Activated naive CD4-positive, alpha-beta T cell (primary cell): ENCODE measurements at places on chromosomes 2 and 18.

DNA sequence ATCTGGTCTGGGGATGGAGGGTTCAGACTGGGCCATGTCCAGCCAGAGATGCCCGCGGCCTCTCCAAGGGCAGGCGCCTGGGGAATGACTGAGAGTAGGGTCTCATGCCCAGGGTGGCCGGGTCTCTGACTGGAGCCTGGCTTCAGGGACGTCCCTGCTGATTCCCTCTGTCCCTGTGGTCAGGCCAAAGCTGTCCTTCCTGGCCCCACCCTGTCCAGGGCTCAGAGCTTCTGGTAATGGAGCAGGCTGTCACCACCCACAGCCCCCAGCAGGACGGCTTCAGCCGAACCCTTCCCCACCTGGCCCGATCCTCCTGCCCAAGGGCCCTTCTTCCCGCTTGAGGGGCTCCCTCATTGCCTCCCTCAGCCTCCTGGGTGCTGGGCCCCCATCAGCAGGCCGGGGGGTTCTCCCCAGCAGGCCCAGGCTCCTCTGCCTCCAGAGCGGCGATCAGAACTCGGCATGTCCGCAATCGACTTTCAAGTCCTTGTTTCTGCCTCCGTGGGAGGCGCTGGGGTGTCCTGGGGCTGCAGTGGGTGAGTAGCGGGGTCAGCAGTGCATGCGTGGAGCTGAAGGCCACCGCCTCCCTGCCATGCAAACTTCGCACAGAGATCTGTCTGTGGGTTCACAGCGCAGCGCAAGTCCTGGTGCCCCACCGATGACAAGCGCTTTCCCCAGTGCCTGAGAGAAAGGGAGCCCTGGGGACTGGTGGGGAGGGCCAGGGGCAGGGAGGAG is 18.3 kb downstream of the RAMP1 start:
- no peak for DNase-seq

GRCh38 chr2:128371648-128372345 is 53.1 kb upstream of the HS6ST1 start:
- DNase-seq = no peak

- no peak for DNase-seq
These were observed 77.0 kb downstream of the MBD2 start for GRCh38 chr18:54147439-54147838.

DNA sequence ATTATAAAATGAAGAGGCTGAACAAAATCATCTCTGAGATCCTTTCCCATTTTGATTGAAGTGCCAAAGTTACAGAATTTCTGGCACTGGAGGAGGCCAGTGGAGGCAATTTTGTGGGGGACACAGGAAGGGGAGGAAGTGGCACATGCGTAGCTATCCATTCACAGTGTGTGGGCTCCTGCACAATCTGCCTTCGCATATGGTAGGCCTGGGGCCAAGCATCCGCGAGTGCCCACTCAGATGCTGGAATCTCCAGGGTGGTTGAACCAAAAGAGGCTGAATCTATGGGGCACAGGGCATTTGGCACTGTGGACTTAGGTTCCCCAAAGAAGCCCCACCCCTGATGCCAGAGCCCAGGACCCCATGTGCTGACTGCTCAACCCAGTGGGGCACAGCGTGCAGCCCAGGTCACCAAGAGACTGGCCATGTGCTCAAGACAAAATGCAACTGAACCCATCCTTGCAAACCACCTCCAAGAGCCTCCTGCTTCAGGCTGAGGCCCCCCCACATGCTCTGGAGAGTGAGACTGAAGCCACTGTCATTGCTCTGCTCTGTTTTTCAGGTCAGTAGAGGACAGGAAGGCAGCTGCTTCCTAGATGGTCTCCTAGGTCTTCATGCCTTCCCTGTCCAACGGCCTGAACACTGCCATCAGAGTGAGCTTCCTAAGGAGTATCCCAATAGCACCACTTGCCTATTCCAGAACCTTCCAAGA is 28.5 kb downstream of the ST8SIA5 start:
- no peak for DNase-seq

GRCh38 chr2:143588746-143589145 is 459.5 kb downstream of the ARHGAP15 start:
- no peak for DNase-seq

DNA sequence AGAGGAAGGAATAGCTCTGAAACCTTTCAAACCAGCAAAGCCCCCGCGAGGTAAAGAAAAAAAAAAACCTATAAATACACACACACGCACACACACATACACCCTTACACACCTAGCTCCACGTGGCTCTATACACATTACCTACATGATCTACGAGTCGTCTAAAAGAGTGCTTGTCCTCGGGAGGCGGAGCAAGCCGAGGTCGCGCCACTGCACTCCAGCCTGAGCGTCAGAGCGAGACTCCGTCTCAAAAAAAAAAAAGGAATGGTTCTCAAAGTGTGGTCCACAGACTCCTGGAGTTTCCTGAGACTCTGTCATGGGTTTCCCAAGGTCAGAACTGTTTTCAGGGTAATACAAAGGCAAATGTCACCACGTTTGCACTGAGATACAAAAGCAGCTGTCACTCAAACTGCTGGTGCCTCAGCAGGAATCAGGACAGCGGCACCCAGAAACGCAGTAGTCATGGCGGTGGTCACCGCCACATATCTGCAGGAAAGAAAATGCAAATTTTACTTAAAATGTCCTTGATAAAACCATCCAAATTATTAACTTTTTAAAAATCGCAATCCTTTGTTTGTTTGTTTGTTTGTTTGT is 130.0 kb upstream of the GPC1 start:
- DNase-seq = no peak

DNA sequence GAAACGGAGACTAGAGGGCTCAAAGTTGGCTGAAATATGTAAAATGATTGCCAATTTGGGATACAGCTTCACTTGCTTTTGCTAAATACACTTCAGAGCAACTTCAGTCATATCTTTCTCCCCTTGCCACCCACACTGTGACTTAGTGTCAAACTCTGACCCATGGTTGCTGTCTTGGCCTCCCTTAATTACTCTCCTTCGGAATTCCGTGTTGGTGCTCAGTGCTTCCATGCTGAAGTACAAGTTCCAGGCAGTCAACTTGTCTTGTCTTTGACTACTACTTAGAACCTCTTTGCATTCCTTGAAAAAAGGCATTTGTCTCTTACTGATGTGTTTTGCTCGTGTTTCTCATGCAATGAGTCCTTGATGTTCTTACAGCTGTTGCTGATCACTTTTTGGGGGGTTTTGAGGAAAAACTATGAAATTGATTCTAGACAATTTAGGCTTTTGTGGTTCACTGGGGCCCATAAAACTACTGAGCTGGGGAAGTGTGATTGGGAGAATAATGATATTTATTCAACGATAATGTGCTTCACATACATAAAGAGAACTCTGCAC is 146.0 kb downstream of the UBE2E3 start:
- DNase-seq = no peak

DNA sequence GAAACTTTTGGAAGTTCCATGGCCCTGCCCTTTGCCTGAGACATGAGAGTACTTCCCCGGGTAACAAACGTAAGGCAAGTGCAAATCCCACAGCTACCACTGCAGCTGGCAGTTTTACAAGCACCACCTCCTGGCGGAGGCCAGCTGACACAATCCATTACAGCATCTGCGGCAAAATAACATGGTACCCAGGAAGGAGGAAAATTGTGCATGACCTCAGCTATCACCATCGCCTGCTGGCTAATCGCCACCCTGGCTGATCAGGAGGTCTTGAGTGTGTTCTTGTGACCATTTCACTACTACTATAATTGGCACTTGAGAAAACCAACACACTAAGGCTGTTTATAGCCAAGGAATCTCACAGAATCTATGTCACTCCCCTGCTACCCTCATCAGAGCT is 71.7 kb upstream of the SERPINE2 start:
- DNase-seq = no peak

DNA sequence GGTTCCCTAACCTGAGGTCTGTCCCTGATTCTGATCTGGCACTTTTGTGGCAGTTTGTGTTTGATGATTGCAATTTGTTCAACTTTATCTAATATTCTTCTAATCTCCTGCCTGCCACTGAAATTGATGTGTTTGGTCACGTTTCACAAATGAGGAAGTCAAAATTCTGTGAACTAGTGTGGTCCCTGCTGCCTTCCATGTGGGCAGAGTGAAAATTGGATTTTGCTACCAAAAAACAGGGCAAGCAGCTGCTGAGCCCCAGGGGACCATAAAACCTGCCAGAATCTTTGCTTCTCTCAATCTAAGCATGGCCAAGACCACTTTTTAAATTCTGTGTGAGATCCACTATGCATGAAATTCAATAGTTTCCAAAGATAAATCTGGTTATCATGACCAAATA is 195.5 kb upstream of the CYRIA start:
- DNase-seq = no peak

DNA sequence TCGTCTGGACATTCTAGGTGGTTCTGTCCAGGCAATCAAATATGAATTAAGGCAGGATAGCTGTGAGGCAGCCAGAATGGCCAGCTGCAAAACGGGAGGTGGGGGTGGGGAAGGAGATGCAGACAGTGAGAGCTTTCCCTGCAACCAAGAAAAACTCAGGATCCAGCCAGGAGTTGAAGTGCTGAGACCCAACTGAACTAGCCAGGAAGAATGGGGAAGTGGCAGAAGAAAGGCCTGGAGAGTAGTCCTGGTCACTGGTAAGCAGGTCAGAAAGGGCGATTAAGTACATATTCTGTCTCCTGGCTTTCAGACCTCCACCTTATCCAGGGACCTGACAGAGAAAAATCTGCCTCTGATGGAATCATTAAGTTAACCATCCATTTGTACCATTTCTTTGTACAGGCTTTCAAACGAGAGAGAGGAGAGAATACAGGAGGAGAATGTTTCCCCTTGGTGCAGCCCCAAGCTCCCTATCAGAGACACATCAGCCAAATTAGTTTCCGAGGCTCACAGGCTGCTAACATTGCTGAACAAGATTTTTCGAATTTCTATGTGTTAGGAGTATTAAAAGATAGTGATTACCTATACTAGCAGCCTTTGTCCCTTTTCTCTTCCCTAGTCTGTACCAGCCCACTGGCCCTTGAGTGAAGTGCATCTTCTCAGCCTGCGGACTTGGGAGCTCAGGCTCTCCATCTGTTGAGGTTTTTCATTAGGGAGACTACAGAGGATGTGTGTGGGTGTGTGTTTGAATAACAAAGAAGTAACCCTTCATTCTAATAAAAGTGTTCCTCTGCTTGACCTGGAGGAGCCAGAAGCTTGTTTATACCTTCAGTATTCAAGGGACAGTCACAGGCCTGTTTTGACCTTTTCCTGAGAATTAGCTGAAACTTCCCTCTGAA is 12.5 kb upstream of the HOXD1 start:
- no peak for DNase-seq

GRCh38 chr2:85655961-85656417 is 12.0 kb downstream of the SFTPB start:
- no peak for DNase-seq

GRCh38 chr18:44793194-44793593 is 112.5 kb downstream of the SETBP1 start:
- DNase-seq = no peak

- DNase-seq = no peak
These were observed 25.7 kb upstream of the PLA2R1 start for GRCh38 chr2:160087854-160088745.

GRCh38 chr2:49827366-49827765 is 673.1 kb upstream of the FSHR start:
- no peak for DNase-seq

GRCh38 chr2:226414335-226414734 is 385.3 kb downstream of the IRS1 start:
- no peak for DNase-seq

DNA sequence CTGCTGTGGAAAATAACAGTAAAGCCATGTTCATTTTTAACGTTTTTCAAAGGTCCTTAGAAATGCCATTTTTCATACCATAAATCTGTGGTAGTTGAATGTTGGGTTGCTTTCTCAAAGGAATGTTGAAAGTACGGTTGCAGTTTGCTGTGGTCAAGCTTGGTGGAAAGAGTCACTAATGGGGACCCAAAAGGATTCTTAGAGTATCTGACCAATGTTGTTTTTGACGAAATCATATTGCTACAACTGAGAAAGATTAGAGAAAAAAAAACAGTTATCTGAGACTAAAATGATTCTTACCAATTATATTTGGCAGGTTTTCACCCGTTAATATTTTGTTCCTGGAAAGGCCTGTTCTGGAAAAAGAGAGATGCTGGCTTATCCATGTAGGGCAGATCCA is 439.5 kb upstream of the ETAA1 start:
- DNase-seq = no peak

GRCh38 chr18:13183359-13183758 is 35.2 kb upstream of the LDLRAD4 start:
- DNase-seq = no peak

DNA sequence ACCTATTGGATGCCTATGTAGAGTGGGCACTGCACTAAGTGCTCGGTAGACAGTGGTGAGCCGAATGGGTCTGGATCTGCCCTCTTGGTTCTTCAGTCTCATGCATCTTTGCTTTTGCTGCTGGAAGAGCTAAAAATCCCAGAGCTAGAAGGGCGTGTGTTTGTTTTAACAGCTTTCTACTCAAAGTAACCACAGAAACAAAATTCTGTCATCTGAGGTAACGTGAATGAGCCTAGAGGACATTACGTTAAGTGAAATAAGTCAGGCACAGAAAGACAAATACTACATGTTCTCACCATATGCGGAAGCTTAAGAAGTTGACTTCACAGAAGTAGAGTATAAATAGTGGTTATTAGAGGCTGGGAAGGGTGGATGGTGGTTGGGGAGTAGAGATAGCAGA is 119.8 kb downstream of the PLB1 start:
- DNase-seq = no peak

DNA sequence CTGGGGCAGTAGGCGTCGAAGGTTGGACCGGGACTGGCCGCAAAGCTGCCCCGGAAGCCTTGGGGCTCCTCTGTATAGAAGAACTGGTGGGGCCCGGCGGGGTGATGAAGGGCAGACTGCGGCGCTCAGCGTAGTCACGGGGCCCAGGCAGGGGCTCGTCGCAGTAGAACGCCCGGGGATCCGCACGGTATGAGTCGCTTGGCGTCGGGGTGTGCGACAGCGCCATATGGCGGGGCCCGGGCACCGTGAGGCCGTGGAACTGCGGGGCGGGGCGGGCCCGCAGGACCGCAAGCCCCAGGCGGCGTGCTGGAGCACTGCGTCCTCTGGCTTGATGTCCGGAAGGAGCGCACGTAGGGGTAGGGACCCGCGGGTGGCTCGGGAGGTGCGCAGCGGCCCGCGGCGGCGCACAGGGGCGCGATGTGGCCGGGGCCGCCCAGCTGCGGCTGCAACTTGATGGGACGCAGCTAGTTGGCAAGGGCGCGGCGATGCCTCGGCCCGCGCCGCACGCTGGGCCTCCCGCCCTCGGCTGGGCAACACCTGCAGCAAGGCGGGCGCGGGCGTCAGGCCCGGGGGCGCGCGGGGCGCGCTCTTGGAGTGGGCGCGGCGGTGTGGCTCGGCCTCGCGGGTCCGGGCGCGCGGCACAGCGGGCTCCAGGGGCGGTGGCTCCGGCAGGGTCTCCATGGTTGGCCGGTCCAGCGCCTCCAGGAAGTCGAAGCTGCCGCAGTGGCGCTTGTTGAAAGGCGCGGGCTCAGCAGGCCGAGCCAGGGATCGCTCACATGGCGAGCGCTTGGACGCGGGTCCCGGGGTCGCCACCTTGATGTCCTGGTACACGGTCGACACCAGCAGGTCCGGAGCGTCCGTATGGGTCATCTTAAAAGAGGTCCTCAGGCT is 251.4 kb downstream of the ANKRD30B start:
- no peak for DNase-seq

GRCh38 chr2:226354434-226354833 is 445.2 kb downstream of the IRS1 start:
- DNase-seq = no peak
